Left kidney (tissue), 8 donors: ENCODE measurements at places on chromosomes 13 and 19. TPM values are rescaled to one million over a fixed set of nuclear protein-coding genes. Genes with fewer than 3 reads are reported as not detected.

Gene KASH5
- polyA plus RNA-seq: 0.17 TPM

GRCh38 chr13:73215823-73216222 lies 157.0 kb downstream of the KLF5 start:
- no peak for DNase-seq

DNA sequence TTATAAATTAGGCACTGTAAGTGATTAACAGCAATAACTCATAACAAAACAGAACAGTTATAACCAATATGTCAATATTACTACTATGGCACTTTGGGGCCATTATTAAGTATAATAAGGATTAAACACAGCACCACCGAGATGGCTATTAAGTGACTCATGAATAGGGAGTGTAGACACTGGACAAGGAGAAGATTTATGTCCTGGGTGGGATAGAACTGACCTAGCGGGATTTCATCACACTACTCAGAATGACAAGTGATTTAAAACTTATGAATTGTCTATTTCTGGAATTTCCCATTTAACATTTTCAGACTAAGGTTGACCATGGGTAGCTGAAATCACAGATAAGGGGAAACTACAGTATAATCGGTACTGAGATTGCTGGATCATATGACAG lies 79.0 kb upstream of the SLC7A1 start:
- no peak for DNase-seq

GRCh38 chr19:1068009-1069001 lies 1.3 kb downstream of the ARHGAP45 start:
- DNase-seq: no peak

DNA sequence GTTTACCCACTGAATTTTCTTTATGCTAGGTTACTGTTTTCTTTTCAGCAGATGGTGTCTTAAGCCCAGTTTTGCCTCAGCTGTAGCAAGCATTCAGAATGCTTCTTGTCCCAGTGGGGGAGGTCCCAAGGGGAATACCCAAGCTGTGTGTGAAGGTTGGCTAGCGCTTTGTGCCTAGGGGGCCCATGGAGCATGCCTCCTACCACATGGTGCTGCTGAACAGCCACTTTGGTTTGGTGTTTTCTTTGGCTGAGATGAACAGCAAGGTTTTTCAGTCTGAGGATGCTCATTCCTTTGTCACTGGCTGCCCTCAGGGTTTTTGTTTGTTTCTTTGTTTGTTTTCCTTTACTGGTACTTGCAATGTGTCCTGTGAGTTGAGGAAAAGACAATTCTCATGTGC lies 99.0 kb downstream of the PCDH20 start:
- no peak for DNase-seq

DNA sequence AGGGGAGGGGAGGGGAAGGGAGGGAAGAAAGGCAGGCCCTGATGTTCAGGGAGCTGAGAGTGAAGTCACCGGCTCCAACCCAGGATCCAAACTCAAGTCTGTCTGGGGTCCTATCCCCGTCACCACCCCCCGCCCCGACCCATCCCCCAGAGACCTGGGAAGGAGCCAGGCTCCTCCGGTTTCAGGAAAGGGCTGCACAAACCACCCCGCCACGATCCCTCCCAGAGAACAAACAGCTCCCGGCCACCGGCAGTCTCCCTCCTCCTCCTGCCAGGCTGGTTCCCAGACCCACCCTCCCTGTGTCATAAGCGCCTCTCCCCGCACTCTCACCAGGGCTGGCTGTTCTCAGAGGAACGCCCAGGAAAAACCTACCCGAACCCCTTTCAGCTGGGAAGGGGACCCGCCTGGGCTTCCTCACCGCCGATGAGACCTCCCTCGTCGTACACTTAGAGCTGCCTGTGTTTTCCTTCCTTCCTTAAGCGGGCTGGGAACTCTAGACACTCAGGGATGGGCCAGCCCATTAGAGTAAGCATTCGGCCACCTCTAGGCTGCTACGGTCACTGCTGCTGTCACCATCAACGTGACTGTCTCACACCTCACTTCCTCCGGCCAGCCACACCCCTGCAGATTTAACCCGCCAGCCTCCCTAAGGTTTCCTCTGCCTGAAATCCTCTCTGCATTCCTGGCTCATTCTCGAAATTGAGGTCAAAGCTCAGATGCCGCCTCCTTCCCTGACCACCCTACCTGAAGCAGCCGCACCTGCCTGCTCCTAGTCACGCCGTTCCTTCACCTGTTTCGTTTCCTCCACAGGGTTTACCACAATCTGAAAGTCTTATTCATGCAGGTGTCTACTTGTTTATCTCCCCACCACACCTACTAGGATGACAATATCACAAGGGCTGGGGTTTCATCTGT lies 6.3 kb upstream of the RDH13 start:
- DNase-seq: no peak

DNA sequence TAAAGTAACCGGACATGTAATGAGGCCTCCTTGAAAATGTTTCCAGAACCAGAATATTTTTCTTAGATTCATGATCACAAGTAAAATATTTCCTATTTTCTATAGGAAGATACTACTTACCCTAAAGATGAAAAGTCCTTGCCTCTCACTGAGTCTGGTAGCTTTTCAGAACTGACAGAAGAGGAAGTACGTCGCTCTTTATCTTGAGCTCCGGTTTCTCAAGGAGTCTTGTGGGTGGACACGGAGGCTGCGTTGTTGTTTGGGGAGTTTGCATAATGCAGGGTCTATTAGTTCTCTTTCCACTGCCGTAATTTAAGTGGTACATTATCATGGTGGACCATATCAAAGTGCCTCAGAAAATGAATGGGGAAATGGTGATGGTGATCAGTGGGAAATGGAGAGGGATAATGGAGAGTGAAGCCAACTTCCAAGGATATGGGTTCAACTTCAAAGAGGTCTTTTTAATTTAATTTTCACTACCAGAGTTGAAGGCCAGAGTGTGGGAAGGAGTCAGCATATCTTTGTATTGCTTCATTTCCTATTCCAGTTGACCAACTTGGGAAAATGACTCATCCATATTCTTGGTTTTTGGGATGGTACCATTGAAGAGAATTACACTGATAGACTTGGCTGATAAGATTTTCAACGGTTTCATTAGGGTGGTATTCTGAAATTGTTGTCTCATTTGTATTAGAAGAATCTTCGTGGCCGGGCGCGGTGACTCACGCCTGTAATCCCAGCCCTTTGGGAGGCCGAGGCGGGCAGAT lies 23.4 kb downstream of the MBD3L2B start:
- DNase-seq: no peak

GRCh38 chr13:44416301-44416700 lies 42.7 kb downstream of the SERP2 start:
- no peak for DNase-seq

GRCh38 chr13:102779436-102780159 lies 6.0 kb upstream of the TEX30 start:
- no peak for DNase-seq

DNA sequence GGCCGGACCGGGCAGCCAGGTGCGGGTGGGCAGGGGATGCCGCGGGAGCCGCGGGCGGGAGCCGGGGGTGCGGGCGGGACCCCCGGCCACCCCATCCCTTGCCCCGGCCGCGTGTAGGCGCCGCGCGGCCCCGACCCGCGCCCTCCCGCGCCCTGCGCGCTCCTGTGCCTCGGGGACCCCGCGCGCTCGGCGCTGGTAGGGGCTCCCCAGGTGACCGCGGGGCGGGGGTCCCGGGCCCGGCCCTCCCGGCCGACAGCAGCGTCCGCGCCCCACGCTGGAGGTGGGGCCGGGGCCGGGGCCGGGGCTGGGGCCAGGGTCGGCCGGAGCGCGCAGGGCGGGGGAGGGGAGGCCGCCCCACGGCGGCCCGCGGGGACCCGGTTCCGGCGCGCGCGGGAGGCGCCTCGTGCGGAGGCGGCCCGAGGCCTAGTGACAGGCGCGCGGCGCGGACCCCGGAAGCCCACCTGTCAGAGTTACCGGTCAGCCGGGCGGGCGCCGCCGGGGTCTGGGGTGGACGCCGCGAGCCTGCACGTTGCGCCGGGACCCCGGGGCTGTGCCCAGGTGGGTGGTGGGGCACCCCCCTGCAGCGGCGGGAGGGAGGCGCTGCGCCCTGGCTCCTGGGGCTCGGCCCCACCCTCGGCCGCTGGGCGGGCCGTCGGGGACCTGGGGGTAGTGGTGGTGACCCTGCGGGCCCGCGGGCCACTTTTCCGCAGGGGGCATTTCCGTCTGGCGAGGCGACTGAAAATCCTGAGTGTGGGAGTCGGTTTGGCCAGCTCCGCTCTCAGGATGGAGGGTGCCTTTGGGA lies 518 bp downstream of the TFDP1 start:
- no peak for DNase-seq

DNA sequence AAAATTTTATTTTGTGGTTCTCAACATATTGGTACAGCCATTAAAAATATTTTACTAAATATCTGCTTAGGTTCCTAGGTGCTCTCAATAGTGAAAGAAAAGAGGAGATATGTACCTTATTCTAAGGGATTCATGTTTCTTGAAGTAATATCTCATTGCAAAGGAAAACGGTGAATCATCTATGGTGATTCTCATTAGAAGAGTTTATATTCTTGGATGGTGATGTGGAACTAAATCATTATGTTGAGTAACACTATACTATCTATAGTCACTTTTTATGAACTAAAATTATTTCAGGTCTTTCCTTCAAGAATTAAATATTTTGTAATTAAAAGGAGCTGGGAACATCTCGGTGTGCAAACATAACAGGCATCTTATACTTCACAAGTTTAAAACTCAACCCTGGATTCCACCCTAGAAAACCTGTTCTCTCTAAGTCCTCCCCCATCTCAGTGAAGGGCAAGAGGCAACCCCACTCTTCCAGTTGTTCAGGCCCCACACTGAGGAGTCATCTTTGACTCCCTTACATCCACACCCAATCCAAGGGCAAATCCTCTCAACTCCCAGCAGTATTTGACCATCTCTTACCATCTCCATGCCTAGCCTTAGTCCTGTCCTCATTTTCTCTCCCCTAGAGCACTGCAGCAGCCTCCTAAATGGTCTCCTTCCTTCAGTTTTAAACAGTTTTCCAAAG lies 140.1 kb downstream of the RGCC start:
- DNase-seq: no peak

- DNase-seq: no peak
Observed at GRCh38 chr13:50631041-50631440, 212.5 kb downstream of the DLEU7 start.

- no peak for DNase-seq
Observed at GRCh38 chr19:13841086-13841961, 35.6 kb upstream of the NANOS3 start.

DNA sequence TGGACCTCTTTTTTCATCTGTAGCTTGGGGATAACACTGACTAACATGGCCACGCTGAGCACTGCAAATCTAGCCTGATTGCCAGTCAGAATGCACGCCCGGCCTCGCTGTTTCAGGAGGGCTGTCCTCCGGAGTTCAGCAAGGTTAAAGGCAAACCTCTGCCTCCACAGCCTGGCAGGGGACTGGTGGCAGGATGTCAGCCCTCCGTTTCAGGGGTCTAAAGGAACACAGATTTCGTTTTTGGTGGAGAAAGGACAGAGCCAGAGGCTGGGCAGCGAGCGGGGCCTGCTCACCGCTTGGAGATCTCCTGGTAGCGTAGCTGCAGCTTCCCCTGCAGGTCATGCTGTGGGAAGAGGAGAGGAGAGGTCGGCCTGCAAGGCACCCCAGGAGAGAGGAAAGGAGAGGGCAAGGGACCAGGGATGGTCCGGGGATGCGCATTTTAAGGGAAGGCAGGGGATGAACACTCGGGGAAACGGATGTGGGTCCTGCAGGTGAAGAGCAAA lies 560 bp downstream of the NDUFA7 start:
- DNase-seq: no peak

GRCh38 chr19:3458229-3459088 lies 21.9 kb downstream of the SMIM24 start:
- no peak for DNase-seq

DNA sequence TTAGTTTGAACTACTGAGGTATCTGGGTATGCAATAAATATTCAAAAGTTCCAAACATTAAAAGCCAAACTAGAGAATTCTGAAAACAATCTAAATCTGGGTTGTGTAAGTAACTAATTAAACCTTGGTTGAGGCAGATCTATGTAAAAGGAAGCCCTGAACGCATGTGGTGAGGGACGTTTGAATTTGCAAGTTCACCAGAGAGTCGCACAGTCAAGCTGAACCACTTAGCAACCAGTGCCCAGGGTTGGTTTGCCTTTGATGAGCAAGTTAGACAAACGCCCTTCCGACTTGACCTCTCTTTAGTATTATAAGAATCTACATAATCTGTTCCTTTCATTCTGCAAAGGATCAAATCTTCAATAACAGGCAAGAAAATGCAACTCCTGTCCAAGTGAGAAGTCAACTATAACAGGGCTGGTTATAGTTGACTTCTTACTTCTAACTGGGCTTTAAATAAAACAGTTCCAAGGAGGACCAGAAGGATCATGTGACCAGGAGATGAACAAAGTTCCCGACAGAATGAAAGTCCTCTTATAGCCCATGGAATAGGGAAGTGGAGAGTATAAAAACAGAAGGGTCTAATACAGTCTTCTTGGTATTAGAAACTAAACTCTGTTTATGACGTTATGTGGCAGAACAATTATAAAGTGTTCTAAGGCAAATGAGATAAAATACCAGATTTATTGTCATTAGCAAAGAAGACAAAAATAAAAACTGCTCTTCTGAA lies 40.6 kb downstream of the PHF11 start:
- no peak for DNase-seq
